Activated T-helper 1 cell treated with anti-CD3 and anti-CD28 coated beads, Interleukin-2, amount 50 U/mL, for 16 hours (primary cell): ENCODE measurements at places on chromosomes 4 and X.

DNA sequence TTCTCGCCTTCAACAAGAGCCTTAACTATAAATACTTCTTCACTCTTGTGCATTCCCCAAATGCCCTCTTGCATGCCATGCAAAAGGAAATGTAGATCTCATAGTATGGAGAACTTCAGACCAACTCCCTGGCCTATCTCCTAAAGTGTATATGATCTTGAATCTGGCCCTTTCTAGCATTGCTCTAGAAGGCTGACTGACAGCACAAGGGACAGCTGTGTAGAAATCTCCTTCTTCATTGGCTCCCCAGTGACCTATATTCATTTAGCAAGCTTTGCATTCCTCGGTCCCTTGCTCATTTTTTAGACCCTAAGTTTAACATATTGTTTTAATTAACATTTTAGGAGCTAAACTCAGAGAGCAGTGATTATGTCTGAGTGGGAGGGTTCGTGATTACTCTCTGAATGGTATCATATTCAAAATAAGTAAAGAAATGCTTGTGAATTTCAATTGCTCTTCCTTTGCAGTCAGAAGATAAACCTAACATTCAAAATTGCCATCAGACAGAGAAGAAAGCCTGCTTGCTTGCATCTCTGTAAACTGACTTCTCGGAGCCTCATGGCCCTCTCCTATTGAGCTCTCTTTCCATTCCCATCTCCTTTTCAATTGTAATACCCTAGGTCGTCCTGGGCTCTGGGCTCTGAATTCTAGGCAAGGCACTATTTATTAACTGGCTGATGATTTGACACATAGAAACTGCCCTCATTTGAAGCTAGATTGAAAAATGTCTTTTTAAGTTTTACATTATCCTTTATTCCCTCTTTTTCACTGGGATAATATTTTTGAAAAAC, 120.3 kb upstream of the PRKG2 start:
- no peak for DNase-seq

- DNase-seq = no peak
These were observed 86.3 kb downstream of the ZNF827 start for GRCh38 chr4:145852256-145852839.

DNA sequence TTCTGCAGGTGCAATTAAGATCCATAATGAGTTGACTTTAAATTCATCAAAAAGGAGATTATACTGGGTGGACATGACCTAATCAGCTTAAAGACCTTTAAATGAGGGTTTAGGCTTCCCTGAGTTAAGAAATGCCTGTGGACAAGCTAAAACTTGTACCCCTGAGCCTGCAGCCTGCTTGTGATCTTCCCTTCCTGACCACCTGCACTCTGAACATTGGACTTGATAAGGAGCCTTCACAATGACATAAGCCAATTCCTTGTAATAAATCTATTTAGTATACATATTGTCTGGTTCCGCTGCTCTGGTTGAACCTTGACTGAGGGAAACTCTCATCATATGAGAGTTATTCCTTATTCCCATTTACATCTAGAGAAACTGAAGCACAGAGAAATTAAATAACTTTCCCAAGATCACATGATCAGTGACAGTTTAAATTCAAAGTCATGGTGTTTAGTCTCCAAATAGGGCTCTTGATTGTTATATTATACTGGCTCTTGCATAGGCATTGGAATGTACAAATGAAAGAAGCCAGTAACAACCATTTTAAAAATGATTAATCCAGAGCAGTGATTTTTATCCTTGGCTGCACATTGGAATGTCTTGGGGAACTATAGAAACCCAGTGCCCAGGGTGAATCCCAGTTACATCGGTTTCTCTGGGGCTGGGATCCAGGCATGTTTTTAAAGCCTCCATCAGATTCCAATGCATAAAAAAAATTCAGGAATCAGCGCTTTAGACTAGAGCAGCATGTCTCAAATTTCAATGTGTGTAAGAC, 136.1 kb downstream of the MSL3 start:
- no peak for DNase-seq

GRCh38 chr4:124484008-124484407, 228.5 kb downstream of the ANKRD50 start:
- no peak for DNase-seq

DNA sequence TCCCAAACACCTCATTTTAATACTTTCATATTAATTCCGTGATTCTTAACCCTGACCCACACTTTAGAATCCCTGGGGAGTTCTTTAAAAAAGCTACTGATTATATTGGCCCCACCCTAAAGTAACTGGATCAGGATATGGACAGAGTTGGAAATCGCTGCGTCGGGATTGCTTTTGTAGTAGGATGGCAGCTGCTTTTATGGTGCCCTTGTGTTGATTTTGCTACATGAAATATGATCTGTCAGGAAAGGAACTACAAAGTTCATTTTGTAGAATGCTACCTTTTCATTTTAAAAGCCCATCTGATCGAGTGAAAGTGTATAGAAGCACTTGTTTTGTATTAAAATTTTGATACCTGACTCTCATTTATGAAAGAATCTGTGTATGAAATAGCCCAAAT, 43.6 kb downstream of the TMEM131L start:
- no peak for DNase-seq

DNA sequence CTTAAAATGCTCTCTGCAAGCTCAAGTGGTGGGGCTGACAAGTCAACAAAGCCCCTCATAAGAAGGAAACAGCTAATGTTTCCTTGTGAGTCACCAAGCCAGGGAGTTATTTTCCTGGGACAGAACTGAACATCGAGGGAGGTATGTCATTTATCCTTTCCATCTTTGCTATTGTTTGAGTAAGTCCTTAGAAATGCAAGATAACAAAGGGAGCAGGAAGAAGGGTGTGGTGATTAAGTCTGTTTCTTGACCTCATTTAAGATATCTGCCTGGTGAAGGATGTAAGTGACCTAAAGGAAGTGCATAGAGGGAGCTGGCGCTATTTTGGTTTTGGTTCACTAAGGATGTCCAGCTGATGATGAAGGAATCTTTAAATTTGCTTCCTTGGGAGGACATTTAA, 39.9 kb downstream of the ATG4A start:
- no peak for DNase-seq

DNA sequence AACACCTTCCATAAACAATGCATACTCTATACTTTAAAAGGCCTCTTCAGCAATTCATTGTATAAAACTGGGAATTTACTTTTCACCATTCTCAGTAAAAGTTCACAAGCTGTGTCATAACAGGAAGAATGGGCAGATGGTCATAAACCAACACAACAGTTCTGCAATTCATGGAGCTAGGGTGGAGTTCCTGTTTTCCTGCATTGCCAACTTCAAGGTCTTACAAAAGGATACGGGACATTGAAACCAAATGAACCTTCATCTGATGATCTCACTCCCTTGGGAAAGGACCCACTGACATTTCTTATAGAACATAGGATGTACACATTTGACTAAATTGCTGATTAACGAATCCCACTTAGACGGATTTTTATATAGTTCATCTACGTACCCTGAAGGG, 4.1 kb downstream of the KDR start:
- DNase-seq = no peak

- DNase-seq = no peak
These were observed 81.8 kb upstream of the SMARCA5 start for GRCh38 chr4:143431526-143432257.

DNA sequence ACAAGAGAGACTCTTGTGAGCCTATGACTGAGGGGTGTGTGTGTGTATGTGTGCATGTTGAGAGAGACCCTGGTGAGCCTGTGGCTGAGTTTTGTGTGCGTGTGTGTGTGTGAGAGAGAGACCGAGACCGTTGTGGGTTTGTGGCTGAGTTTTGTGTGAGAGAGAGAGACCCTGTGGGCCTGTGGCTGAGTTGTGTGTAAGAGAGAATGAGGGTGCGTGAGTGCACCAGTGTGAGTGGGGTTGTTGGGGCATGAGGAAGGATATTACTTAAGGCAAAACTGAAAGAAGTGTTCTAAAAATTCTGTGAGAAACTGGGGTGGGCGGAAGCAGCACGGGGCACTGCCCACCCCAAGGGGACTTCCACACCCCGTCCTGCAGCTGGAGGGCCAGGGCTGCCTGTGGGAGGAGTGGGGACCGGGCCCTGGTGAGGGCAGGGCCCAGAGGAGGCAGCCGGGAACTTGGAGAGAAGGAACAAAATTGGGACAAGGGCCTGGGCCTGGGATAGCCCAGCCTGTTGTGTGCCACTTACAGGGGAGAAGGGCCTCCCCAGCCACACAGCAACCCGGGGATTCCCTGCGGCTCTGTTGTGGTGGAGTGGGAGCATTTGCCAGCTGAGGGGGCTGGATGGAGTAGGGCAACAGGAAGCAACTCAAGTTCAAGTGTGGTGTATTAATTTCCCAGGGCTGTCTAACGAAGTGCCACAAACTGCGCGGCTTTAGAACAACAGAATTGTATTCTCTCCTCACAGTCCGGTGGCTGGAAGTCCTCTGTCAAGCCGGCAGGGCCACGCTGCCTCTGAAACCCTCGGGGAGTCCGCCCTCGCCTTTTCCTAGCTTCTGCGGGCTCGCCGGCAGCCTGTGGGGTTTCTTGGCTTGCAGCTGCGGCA, 22.1 kb downstream of the TMEM131L start:
- DNase-seq = no peak

- no peak for DNase-seq
These were observed 29.6 kb upstream of the AP1AR start for GRCh38 chr4:112201915-112202505.

GRCh38 chr4:54231768-54232688, 2.9 kb downstream of the PDGFRA start:
- DNase-seq = no peak

DNA sequence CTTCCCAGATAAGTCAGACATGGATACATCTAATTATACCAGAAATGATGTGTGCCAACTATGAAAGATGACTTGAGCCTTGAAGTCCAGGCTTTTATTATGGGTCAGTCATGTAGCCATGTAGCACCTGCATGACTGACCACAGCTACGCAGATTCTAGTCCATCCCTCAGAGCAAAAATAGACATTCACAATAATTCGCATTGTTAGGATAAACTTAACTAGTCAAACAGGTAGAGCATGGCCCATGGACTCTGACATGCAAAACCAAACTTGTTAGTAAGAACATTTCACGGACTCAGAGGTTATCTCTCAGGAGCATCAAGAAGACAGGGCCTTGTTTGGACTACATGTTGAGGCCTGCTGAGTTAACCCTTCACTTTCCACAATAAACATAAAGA, 132.6 kb downstream of the PWWP3B start:
- DNase-seq = no peak

DNA sequence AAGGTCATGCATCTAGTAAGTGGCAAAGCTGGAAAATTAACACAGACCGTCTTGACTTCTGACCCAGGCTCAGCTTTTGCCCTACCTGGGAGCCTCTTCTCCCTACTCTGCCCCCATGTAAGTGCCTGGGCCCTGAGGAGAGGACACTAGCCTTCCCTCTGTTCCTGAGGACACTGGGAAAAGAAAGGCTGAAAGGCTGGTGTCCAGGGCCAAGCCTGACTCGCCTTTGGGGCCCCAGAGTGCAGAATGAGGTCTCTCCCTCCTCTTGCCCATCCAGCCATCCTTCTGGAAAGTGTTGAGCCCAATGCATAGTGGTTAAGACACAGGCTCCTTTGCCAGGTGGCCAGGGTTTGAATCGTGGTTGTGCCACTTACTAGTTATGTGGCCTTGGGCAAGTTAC, 91.5 kb downstream of the PJA1 start:
- DNase-seq = no peak

- no peak for DNase-seq
These were observed 23.6 kb downstream of the SLC25A6 start for GRCh38 chrX:1368385-1368698.

- DNase-seq = no peak
These were observed 13.1 kb downstream of the PDGFC start for GRCh38 chr4:156958276-156959074.

- no peak for DNase-seq
These were observed 13.5 kb upstream of the SPP1 start for GRCh38 chr4:87961993-87962392.

GRCh38 chr4:184506527-184507121, 32.3 kb upstream of the IRF2 start:
- no peak for DNase-seq

GRCh38 chrX:10110316-10110935, 46.3 kb upstream of the CLCN4 start:
- no peak for DNase-seq

DNA sequence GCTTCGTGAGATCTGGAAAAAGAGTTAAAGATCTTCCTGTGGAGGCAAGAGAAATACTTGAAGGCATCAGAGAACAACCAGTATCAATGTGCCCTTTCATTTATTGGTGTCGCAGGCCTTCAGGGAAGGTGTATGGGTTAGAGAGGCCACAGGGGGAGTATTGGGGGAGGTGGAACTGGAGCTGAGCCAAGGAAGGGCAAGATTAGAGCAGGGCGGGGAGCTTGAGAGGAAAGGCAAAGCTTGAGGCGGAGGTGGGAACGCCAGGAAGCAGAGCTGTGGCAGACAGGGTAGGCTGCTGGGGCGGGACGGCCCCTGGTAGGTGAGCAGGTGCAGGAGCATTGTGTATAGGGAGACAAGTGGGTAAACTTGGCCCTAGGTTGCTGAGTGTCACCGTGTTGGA, 329.9 kb downstream of the ARHGAP10 start:
- no peak for DNase-seq

DNA sequence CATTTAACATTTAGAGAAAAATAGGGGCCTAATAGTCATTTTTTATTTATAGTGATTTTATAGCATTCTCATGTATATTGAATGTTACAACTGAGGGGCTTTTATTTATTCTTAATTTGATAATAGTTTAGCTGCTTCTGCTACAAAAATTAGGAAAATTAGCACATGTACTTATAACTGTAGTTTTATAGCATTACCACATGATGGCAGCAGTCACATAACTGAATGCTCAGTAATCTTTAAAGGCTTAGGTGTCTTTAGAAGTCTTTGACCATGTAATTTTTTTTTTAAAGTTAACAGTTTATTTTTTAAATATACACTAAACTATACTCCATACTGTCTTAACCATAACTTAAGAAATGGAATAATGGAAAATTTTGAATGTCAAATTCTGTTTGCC, 136.6 kb downstream of the STAG2 start:
- DNase-seq = no peak

- no peak for DNase-seq
These were observed 85.1 kb downstream of the PDLIM5 start for GRCh38 chr4:94536649-94537469.

GRCh38 chrX:153644356-153645125, 2.5 kb upstream of the DUSP9 start:
- no peak for DNase-seq

- DNase-seq = no peak
These were observed 71.1 kb downstream of the BMPR1B start for GRCh38 chr4:94828882-94829281.

DNA sequence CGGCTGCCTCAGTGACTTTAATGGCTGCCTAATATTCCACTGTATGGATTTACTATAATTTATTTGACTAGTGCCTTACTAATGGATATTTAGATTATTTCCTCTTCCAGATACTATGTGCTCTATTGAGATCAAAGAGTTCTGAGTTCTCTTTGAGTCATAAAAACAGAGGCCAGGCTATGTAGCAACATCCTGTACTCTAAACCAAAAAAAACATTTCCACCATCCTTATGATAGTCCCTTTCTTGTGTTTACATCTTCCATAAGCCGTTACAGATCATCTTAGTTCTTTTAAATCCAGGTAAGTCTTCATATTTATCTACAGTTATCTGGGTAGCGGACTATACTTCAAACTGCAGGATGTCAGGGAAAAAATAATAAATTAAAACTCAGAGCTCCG, 56.6 kb upstream of the TMEM184C start:
- DNase-seq = no peak

GRCh38 chr4:140706276-140706625, 49.9 kb downstream of the TBC1D9 start:
- no peak for DNase-seq
